ENCODE measurements at places on chromosomes 4 and X. TPM values are rescaled to one million over a fixed set of nuclear protein-coding genes. Genes with fewer than 3 reads are reported as not detected.

DNA sequence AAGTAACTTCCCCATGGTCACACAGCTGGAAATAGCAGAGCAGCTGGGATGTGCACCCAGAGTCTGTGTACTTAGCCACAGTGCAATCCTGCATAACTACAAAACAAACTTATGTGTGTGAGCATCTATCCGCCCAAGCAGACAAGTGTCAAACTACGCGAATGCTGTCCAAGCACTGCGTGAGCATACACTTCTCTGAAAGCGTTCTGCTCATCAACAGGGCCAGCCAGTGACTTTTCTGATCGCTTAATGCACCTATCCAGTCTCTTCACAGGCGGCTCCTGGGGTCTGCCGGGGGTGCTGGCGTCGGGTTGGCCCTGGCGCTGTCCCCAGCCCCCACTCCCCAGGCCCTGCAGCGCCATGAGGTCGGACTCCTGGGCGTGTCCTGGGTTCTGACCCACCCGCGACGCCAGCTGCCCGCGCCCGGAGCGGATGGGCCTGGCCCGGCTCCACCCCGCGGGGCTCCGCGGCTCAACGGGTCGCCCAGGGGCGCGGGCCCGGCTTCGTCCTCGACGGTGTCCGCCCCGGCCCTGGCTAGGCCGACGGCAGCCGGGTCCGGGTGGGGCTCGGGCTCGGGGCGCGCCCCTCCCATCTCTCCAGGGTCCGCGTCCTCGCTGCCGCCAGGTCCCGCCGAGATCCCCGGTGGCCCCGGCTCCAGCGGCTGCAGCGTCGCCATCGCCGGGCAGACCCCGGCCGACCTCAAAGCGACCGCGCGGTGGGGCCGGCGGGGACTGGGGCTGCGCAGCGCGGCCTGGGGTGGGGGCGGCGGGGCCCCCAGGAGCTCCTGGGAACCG lies 1.3 kb upstream of the ZNF141 start:
- no peaks in the 10 kb centered on the region for H3K4me1 ChIP-seq
- H3K27ac ChIP-seq: peak overlapping the region; percentile 91
- peak overlapping the region; percentile 82 for H3K4me3 ChIP-seq
- H3K36me3 ChIP-seq: no peaks in the 10 kb centered on the region
- DNase-seq: no peak
- no peaks in the 10 kb centered on the region for H3K27me3 ChIP-seq

KLHL8 gene
- 9.1 TPM for total RNA-seq

GRCh38 chr4:54199919-54200318 lies 29.2 kb upstream of the PDGFRA start:
- no peak for DNase-seq
- no peak overlapping the region for H3K4me3 ChIP-seq
- no peaks in the 10 kb centered on the region for H3K27me3 ChIP-seq
- H3K27ac ChIP-seq: no peak overlapping the region
- H3K4me1 ChIP-seq: no peaks in the 10 kb centered on the region
- no peaks in the 10 kb centered on the region for H3K36me3 ChIP-seq

FMR1NB gene
- total RNA-seq: not detected

DNA sequence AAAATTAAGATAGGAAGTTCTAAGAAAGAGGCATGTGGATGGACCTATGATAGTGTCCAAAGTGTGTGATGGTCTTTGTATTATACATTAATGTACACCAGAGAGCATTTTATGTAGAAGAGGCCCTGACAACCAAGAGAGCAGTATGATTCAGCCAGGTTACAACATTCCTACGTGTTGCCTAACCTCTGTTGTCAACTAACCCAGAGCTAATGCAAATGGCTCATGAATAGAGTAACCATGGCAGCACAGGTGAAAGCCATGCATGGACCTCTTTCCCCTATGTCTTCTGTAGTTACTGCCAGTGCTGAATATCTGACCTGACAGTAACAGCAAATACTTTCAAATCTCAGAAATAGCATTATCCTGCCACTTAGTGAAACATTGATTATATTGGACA lies 255.6 kb downstream of the NDST4 start:
- H3K4me1 ChIP-seq: no peaks in the 10 kb centered on the region
- H3K36me3 ChIP-seq: no peaks in the 10 kb centered on the region
- DNase-seq: no peak
- H3K4me3 ChIP-seq: no peak overlapping the region
- H3K27me3 ChIP-seq: no peaks in the 10 kb centered on the region
- no peak overlapping the region for H3K27ac ChIP-seq

Data from GM12878 (cell line).